ENCODE measurements at places on chromosomes 16 and 17.
A peak's percentile ranks its signal among the peaks of the same experiment; 100 is the strongest.

DNA sequence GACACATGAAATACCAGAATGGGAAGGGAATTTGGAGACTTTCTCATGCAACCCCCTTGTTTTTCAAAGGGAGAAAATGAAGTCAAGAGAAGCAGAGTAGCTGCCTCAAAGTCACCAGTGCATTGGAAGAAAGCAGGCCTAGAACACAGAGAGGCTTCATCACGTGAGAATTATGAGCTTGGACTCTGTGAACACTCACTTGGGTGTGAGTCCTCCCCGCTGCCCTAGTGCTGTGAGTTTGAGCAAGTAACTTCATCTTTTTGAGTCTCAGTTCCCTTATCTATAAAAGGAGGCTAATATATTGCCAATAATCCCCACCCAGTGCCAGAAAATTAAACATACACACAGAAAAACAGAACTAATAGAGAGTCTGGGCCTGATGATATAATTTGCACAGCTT lies 315.8 kb downstream of the XYLT1 start:
- DNase-seq: no peak

DNA sequence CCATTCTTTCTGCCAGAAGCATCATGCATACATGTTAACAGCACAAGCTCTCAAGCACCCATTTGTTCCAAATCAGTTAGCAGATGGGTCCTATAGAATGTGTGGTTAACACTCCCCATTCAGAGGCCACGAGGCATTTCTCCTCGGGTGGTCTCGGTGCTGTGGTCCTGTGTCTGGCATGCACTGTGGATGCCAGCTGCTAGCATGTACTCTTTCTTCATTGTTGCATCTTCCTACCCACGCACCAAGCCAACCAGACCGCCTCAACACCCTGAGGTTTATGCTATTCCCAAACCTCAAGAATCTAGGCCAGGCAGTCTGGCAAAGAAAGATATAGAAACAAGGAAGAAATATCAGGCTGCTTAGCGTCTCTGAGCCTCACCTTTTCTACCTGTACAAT lies 27.8 kb upstream of the MRTFB start:
- no peak for DNase-seq

DNA sequence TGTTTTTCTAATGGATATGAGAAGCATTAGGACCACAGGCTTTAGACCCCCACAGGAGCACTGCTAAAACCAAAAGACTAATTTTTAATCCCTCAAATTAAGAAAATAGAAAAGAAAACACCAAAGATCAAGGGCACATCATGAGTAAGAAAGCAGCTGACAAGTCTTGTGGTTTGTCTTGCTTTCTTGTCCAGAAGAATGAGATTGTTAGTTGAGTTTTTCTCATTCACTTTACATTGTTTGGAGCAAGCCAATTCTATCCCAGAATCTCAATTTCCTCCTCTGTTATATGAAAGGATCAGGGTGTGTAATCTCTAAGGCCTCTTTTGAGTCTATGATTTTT lies 899.0 kb downstream of the KCNJ2 start:
- no peak for DNase-seq

- DNase-seq: no peak
Measured at GRCh38 chr16:21666772-21667171, 3.0 kb downstream of the OTOA start.

- no peak for DNase-seq
Measured at GRCh38 chr16:87560428-87561199, 41.7 kb upstream of the JPH3 start.

DNA sequence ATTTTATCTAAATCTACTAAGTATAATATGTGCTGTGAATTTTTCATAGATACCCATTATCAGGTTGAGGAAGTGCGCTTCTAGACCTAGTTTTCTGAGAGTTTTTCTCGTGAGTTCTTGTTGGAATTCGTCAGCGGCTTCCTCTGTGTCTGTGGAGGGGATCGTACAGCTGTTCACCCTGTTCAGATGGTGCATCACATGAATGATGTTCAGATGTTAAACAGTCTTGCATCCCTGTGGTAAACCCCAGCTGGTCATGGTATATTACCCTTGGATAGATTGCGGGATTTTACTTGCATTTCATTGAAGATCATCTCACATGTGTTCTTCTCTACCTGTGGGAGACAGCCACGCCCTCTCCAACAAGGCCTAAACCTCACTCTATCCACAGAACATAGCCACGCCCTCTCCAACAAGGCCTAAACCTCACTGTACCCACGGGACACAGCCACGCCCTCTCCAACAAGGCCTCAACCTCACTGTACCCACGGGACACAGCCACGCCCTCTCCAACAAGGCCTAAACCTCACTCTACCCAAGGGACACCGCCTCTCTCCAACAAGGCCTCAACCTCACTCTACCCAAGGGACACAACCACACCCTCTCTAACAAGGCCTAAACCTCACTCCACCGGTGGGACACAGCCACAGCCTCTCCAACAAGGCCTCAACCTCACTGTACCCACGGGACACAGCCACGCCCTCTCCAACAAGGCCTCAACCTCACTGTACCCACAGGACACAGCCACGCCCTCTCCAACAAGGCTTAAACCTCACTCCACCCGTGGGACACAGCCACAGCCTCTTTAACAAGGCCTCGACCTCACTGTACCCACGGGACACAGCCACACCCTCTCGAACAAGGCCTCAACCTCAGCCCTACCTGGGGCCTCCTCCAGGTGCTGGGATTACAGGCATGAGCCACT lies 180.2 kb upstream of the CHMP6 start:
- peak; percentile 25 for DNase-seq

DNA sequence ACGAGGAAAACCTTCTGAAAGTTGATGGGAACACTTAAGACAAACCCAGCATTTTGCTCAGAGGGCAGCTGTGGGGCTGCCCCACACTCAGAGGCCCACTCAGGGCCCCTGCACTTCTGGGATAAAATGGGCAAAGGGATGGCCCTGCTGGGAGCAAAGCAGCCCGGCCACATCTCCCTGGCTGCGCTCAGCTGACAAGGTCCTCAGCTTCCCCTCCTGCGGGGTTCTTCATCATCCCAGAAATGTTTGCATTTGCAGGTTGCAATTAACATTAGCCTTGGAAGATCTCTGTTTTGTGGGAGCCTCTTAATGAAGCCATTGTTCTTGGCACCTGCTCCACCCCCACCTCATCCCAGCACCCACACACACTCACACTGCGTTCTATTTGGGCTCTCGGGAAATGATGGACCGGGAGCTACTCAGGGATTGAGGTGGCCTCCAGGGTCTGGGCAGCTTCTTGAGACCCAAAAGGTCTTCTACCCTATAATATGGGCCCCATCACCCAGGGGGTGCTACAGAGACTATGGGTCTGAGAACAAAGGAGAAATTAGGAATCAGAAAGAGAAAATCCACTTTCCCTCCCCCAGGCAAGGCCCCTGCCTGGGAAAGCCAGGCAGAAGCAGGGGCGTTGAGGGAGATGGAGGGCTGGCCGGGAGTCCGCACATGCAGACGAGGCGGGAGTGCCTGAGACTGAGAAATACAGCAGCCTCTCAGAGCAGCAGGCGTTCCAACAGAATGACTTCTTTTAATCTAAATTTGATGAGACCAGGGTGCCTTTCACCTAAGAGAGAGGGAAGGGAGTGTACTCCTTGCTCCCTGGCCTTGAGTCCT lies 53.7 kb upstream of the RPL38 start:
- DNase-seq: peak; percentile 36

- no peak for DNase-seq
Measured at GRCh38 chr17:56819431-56820145, 14.1 kb downstream of the C17orf67 start.

DNA sequence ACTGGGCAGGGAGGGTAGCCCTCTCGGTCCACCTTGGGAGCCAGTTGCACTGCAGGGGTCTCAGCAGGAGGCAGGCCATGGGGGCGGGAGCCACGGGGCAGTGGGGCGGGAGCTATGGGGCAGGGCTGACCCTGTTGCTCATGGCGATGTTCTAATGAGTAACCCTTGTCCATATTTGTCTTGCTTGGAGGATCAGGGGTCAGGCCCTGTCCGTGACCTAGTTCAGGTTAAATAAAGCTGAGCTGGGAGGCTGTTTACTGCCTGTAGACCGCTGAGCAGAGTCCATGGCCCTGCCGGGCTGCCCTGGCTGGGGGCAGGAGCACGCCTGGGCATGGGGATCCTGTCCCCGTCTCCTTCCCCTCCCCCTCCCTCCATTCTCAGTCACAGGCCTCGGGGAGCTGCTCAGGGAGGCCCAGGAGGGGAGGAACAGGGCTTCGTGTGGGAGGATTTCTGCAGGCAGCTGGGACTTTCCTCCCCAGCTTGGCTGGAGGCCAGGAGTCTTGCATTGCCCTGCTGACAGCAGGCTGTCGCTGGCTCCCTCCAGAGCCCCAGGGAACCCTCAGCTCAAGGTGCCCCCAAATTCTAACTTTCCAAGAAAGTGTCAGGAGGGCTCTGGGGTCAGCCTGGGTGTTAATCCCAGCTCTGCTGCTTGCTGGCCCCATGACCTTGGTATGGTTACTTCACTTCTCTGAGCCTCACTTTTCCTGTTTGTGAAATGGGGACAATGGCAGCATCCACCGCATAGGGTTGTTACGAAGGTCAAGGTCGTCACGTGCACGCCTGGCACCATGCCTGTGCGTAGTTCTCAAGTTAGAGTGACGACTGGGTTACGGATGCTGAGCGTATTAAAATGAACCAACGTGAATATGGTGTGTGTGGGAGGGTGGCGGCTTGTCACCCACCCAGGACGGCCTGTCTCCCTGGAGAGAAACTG lies 6.1 kb upstream of the SERPINF2 start:
- no peak for DNase-seq

DNA sequence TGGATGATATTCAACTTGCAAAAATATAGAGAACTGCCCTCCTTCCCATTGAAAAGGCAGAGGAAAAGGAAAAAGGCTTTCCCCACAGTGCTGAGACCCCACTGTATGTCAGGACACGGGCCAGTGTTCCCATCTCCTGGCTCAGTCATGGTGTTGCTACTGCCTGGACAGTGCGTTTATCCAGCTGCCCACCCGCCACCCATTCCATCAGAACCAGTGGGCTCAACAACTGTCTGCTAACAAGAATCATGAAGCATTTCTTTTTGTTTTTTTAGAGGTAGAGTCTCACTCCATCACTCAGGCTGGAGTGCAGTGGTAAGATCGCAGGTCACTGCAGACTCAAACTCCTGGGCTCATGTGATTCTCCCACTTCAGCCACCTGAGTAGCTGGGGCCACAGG lies 11.3 kb downstream of the FBXO31 start:
- no peak for DNase-seq

- DNase-seq: no peak
Measured at GRCh38 chr16:60792437-60792836, 1243.8 kb downstream of the CDH8 start.

- no peak for DNase-seq
Measured at GRCh38 chr17:17922070-17922614, 50.1 kb downstream of the TOM1L2 start.

DNA sequence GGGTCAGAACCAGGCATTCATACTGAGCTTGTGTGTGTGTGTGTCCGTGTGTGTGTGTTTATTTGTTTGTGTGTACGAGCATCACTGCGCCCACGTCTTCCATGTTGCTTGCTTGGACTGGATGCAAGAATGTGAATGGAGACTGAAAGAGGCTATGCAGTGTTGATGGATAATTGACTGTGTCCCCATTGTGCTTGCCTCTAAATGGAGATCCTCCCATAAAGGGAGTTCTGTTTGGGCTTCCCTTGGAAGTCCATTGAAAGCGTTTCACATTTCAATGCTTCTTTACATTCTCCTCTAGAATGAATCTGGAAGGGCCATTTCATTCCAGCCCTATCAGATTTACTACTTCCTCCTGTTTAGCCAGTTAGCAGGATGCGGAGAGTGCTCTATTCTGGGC lies 124.0 kb downstream of the GP2 start:
- no peak for DNase-seq

Measured in left forelimb (tissue), 1 donor.